ENCODE measurements at places on chromosomes 5 and 9.
A peak's percentile ranks its signal among the peaks of the same experiment; 100 is the strongest.

DNA sequence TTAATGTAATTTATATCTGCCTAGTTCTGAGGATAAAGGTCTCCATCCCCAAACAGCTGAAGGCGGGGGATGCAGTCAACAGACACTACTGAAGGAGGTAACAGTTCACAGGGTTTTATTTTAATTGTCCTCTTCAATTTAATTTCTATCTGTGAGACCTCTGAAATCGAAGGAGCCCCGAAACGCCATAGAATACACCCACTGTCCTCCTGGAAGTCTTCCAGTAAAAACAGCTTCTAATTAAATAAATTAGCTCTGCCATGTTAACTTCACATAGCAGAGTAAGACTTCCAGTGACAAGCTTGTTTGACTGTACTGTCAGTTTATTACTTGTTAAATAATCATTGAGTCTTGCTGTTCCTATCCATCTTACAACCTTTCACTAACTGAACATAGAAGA, 193.5 kb downstream of the SEC61B start:
- no peak for DNase-seq

DNA sequence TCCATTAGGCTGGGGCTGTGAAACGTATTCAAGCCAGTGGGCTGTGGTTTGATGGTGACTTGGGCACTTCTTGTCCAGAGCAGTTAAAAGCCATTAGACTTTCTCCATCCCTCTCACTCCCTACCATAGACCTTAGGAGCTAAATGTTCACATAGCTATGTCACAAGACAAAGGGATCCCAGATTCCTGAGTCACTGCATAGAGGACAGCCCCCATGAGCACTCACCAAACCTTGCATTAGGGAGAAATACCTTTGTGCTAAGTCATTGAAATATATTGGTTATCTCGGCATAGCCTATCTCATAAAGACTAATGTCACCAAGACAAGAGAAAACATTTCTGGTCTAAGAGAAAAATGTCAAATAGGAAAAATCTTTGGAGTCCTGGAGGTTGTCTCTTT, 104.3 kb downstream of the TRPM6 start:
- DNase-seq, result no peak

DNA sequence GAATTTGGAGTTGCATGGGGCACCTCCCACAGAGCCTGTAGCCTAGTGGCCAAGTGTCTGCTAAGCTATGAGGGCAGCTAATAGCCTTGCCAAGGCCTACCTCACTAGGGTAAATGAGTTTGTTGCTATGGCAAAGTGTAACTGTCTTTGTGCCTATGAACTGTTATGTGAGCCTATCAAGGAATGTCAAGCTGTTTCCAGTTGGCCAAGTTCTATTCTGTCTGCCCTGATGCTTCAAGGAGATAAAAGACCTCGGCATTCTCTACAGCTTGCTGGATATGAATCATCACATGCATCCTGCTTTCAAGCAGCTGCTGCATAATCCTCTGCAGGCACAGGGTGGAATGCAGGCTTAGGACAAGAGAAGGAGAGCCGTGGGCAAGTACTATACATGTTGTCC, 69.8 kb upstream of the CCDC112 start:
- DNase-seq, result no peak

GRCh38 chr5:125976421-125977000, 446.7 kb upstream of the GRAMD2B start:
- no peak for DNase-seq

DNA sequence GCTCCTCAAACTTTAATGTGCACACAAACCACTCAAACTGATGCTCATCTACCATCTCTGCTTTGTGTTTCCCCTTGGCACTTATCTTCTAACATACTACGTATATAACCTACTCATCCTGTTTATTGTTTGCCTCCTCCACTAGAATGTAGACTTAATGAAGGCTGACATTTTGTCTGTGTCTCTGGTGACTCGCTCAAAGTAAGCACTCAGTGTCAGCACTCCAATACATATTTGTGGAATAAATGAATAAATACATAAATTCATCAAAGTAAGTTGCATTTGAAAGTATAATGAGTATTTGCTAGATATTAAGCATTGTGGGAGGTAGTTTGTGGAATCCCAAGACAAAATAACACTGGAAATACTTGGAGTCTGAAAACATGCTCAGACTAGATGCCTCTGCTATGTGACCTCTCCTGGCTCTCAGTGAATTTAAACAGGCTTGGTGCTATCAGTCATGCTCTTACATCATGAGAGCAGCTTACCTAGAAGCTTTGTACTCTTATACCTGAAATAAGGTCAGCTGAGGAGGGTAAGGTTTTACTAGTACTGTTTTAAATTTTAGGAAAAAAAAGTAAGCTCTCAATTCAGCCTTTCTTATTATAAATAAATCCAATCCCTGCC, 37.0 kb upstream of the RANBP6 start:
- DNase-seq, result no peak

GRCh38 chr9:68720656-68721313, 15.7 kb downstream of the PIP5K1B start:
- DNase-seq, result no peak

DNA sequence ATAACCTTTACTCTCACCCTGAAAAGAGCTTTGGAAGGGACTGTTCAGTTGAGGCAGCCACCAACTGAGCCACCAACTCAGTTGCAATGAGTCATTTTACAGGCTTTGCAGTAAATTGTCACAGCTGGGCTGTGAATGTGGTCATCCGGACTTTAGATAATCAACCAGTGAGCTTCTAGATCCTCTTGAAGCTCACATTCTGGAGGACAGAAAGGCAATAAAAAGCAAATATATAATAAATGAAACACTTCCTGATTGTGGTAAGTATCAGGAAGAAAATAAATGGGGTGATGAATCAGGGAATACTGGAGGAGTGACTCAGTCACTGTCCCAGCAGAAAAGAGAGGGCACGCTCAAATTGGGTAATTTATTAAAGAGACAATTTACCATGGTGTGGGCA, 13.2 kb upstream of the C5orf58 start:
- DNase-seq, result no peak

GRCh38 chr5:55694152-55694830, 17.8 kb downstream of the SLC38A9 start:
- DNase-seq, result no peak

DNA sequence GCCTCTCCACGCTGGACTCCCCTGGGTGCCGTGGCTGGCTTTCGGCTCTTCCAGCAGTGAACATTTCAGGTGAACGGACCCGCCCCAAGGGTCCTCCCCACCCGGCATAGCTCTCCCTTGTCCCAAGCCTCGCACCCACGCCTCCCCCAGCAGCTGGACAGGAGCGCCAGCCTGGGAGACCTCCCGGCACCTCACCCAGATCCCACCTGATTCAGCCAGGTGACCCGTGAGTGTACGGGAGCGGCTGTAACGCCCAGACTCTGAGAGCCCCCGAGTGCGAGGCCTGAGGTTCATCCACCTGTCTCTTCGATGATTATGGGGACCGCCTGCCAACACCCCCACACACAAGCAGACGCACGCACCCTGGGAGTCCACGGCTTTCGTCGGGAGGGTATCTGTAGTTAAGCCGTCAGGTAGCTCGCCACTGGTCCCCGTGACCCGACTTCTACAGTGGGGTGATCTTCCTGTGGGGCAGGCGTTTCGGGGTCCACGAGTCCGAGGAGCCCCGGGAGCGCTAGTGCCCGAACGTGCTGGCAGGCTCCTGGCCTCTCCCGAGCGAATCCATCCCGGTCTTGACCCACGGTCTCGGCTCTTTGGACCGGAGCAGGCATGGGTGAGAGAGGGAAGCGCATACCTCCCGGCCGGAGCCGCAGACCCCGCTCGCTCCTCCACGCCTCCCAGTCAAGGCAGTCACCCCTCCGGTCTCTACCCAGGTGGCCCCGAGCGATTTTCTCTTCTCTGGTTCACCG, 14.9 kb downstream of the TRIM7 start:
- DNase-seq, result peak; percentile 41

DNA sequence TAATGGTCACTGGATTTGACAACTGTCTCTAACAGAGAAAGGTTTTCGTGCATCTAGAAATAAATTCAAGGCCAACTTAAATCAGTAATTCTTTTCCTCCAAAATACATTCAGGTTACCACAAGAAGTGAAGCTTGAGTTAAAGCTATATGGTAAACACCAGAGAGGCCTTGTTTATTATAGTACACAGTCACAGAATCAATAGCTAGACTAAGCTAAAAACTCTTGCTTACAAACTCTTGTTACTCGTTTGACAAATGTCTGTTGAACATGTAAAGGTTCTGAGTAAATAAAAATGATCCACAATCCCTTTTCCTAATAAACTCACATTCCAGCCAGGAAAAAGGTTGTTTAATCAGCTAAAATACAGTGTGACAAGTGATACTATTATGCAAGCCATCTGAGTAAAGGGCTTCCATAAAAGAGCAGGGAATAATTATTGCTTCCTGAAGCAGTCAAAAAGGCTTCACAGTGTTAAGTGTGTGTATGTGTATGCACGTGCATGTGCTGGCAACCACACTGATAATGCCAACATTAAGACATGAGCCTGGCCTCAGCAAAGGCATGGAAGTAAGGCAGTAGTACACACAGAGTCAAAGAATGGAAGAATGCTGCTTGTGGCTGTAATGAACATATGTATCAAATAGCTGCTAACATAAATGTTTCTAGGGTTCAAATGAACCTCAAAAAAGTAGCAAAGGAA, 12.8 kb downstream of the PTAR1 start:
- DNase-seq, result no peak

- DNase-seq, result no peak
Measured at GRCh38 chr5:171661143-171661542, 124.5 kb upstream of the SMIM23 start.

DNA sequence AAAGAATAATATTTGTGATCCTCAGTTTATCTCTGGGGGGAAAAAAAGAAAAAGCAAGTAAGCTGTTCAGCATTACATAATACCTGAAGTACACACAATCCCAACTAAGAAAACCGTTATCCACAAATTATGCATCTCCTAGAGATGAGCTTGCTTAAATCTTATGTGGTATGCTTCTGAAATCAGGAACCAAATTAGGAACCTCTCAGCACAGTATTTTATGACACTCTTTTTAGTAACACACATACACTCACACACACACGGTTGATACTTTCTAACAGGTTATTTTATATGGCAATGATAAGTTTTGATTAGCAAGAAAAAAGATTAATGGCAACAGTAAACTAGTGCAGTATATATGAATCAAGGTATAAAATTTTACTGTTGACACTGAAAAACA, 1.2 kb upstream of the ZNF510 start:
- no peak for DNase-seq

- DNase-seq, result no peak
Measured at GRCh38 chr9:7783635-7784063, 15.9 kb downstream of the DMAC1 start.

DNA sequence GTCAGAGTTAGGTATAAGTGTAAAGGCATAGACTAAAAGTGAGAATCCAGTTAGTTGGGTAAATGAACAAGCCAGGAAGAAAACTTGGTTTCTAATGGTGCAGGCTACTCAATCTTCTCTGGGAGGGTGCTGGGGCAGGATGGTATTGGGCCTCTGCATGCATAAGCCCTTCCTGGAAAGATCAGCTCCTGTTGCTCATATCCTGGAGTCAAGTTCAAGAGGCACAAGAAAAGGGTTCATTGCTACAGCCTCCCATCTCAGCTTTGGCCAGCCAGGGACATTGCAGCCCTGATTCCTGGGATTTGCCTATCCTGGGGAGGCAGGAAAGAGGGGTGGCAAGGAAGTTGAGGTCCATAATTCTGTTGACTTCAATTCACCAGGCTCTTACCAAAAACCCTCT, 40.7 kb upstream of the ATP6V1G1 start:
- no peak for DNase-seq

- DNase-seq, result no peak
Measured at GRCh38 chr5:7250611-7251010, 145.3 kb upstream of the ADCY2 start.

- no peak for DNase-seq
Measured at GRCh38 chr9:135692410-135692809, 6.9 kb downstream of the SOHLH1 start.

DNA sequence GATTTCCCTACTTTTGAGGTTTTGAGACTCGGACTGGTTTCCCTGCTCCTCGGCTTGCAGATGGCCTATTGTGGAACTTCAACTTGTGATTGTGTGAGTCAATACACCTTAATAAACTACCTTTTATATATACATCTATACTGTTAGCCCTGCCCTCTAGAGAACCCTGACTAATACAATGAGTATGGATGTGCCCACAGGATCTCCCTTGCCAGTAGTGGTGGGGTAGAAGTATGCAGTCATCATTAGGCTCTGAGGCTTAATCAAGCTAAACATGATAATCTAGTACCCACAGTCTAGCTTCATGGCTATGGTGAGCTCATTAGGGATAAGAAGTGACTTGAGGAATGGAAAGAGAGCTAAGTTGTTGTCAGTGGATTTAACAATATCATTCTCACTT, 412.8 kb upstream of the PTGER4 start:
- DNase-seq, result no peak

- DNase-seq, result no peak
Measured at GRCh38 chr9:71887362-71887761, 23.6 kb downstream of the ABHD17B start.

DNA sequence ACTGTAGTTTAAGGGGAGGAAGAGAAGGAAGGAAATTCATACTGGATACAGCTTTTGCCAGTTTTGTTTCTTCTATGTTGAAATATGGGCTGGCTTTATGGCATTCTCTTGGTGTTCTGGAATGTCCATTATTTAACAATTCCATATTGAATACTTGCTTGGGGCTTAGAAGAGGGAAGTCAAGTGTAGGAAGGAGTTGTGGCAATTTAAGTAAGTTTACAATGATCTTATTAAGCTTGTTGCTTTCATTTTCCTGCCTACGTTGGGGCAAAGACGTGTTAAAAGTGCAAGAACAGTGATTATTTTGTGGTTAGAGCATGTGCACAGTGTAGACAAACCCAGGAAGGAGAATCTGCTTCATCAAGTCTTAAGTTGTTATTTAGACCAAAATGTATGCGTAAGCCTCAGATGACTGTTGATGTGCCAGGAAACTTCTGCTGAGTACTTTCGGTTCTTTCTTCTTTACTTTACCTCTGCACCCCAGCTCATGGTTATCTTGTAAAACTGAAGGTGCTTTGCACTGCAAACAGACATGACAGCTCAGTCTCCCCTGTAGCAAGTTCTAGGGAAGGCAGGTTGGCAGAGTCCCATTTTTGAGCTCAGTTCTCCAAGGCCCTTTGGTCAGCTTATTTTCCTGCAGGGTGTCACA, 75.8 kb downstream of the F2RL2 start:
- DNase-seq, result peak; percentile 53

DNA sequence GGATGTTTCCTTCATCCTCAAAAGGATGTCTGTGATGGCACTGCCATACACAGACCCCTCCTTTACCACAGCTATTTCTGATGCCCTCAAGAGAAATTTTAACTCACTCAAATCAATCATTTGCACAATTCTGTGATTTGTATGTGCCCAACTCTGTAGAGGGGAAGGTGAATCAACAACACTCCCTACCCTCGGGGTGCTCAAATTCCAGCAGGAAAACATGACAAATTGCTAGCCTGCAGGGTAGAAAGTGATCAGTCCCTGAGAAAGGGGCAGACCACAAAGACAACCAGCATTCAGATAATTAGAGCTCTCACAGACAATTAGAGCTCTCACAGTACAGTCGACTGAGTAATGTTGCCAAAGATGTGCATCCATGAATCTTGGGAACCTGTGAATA, 45.3 kb upstream of the FOXE1 start:
- no peak for DNase-seq

Data from CD4-positive, alpha-beta T cell treated with Interleukin-6 for 4 hours (primary cell).